ENCODE measurements at places on chromosomes 2 and 18.

DNA sequence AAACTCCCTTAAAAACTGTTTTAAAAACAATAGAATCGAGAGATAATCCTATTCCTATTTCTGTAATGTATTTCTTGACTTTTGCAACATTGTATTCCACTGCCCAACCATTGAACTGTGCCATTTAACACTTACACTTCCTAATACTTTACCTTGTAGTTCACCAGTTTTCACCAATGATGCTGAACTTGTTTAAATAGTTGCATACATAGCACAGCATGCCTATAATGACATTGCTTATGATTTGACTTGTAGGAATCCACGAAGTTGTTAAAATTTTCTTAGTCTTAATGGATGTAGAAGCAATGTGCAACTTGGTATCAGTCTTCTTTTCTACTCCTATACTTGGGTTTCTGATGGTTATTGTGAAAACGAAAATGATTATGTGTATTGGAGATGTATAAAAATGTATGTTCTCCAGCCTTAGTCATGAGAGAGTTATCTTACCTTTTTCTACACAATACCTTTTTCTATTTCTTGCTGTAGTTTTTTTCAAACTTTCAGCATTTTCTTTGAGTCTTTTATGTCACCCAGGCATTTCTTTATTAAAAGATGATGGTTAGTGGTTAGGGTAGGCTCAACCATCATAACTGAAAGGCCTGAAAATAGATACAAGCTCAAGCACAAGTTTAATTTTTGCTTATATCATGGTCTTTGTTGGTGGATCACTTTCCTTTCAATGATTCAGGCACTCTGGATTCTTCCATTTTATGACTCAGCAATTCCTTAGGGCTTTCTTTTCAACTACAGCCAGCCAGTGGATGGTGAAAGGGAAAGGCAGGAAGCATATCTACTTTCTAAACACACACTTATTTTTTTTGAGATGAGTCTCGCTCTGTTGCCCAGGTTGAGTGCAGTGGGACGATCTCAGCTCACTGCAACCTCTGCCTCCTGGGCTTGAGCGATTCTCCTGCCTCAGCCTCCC lies 9.4 kb downstream of the GPD2 start:
- DNase-seq = no peak

- no peak for DNase-seq
Observed at GRCh38 chr18:51251625-51252024, 54.1 kb upstream of the MEX3C start.

DNA sequence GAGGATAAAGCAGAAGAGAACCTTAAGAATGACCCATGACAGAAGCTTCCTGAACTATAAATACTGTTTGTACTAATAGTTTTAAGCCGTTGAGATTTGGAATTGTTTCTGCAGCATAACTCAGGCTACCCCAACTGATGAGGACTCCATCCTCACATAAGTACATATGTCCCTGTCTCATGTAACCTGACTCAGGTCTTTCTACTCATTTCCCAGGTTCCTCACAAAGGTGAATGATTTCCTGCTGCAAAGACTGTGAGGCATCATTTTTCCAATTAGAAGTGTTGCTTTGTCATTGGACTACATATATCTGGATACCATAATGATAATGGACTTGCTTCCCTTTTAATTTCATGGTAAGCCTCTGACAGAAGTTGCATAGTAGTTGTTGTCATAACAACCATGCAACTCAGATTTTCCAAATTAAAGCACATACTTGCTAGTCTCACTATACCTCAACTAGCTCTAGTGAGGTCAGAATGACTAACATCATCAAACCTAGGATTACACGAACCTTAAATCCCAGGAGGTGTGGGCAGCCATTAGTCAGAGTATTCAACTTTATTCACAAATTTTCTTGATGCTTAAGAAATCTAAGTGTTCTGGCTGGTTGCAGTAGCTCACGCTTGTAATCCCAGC lies 38.0 kb upstream of the NEDD4L start:
- DNase-seq = no peak

- DNase-seq = no peak
Observed at GRCh38 chr2:179646862-179647587, 214.4 kb downstream of the ZNF385B start.

DNA sequence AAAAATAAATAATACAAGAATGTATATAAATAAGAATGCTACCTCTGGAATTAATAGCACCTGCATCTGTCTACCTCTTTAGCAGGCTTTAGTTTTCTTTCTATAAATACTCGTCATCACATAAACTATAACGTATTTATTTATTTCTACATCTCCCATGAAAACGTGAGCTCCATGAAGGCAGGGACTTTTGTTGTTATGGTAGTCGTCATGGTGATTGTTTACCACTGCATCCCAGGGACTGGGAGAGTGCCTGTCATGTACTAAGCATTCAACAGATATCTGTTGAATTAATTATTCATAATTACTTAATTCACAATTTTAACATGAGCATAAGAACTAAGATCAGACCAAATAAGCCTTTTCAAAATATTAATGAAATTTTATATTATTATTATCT lies 386.6 kb downstream of the NRXN1 start:
- DNase-seq = no peak

GRCh38 chr2:85468704-85469349 lies 50.3 kb downstream of the SH2D6 start:
- DNase-seq = no peak

DNA sequence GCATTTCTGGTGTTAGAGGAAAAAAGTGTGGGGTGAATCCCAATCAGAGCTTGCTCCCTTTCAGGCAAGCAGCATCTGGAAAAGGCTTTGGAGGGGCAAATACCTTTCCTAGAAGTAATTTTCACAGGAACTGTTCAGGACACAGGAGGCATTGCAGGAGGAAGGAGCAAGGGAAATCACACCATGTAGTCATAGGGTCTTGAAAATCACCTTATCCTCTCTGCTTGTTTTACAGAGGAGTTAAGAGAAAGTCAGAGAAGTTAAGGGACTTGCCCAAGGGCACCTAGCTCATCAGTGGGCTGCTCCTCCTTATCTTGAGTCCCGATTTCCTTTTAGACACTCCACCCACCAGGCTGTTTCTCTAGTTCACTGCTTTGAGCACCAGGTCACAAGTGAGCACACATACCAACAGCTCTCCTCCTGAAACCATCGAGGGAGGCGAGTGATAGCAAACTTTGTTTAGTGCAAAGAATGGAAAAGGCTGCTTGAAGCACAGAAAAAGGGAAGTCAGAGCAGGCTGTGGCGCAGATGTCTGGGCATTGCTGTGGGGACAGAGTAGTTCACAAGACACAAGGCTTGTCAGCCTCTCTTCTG lies 89.2 kb upstream of the CXCR4 start:
- no peak for DNase-seq

DNA sequence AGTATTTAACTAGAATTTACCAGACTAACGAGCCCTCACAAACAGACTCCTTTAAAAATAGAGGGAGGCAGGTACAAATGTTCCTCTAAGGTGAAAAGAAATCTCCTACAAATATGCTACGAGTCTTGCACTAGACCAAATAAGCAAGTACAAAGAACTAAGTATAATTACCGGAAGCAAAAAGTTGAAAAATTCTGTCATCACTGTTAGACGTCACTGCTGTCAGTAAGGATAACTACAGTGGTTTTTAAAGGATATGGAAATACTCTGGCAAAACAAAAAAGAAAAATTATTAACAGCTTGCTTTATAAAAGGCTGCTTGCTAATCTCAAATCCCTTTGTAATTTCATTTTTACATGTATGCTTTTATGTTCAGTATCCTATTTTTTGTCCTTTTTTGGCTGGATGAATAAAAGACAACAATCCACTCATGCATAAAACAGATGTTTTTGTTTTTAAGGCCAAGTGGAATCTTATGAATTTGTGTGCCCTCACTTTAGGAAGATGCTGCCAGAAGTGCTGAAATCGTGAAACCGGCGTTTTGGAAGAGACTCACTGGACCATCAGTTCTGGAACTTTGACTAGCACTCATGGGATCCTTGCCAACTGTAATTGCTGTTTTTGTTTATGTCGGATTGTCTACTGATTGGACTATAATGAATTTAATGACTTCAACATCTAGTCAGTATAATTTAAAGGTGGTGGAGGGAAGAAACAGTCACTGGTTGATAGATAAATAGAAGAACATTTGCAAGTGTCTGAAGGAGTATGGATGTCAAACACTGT lies 6.7 kb downstream of the ZNF521 start:
- no peak for DNase-seq

- DNase-seq = no peak
Observed at GRCh38 chr2:172884336-172884735, 148.7 kb downstream of the RAPGEF4 start.

GRCh38 chr2:20050104-20050645 lies 1.3 kb downstream of the LAPTM4A start:
- no peak for DNase-seq

DNA sequence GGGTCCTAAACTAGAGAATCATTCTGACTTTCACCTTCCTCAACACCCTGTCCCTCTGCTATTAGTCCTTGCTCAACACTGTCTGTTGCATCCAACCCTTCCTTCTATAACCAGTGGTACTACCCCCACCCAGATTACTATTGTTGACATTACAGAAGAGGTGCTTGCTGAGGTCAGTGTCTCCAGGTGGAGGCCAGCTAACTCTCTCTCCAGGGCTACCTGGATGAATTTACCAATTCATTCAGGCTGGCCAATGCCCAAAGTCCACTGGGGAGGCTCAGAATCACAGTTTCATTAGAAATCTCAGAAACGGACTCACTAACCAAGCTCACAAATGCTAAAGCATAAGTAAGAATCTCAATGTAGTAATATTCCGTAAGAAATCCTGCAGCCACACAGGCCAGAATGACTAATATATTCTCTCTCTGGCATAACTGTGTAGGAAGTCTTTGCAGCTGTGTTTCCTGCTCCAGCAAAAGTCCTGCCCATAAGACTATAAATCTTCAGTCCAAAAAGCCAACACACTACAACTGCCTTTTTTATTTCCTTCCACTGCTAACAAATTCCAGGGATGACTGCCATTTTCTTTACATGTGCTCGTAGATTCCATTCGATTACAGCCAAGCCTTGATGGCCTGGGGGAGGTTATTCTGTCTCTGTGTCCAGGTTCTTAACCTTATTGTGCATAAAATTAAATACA lies 10.0 kb upstream of the TTR start:
- DNase-seq = no peak

GRCh38 chr18:23822590-23823385 lies 133.5 kb downstream of the LAMA3 start:
- no peak for DNase-seq

GRCh38 chr18:22486667-22487066 lies 69.0 kb upstream of the CTAGE1 start:
- DNase-seq = no peak

GRCh38 chr2:85732467-85733120 lies 21.2 kb upstream of the ATOH8 start:
- no peak for DNase-seq

- DNase-seq = no peak
Observed at GRCh38 chr2:32688541-32688940, 60.7 kb downstream of the TTC27 start.

GRCh38 chr2:239598011-239598731 lies 197.4 kb upstream of the HDAC4 start:
- DNase-seq = no peak

DNA sequence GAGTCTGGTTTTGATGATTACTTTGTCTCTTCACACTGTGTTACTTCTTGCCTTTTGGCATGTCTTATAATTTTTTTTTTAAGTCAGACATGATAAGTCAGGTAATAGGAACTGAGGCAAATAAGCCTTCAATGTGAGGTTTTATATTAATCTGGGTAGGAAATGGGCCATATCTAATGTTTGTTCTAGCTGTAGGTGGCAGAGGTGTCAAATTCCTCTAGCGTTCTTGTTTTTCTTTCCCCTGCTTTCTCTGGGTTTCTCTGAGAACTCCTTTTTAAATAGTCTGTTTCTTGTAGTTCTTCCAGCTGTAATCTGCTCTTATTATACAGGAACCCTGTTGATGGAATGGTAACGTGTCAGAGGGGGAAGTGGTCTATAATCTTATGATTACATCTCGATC lies 5.7 kb downstream of the SP140 start:
- DNase-seq = no peak

- no peak for DNase-seq
Observed at GRCh38 chr2:162232671-162233070, 10.6 kb downstream of the FAP start.

Data from activated CD4-positive, CD25-positive, alpha-beta regulatory T cell (primary cell).